ENCODE measurements at places on chromosomes 3 and 15.
A peak's percentile ranks its signal among the peaks of the same experiment; 100 is the strongest.

GRCh38 chr3:142853270-142854168, 35.4 kb downstream of the PCOLCE2 start:
- peak; percentile 80 for DNase-seq

GRCh38 chr3:159711560-159712333, 276.9 kb upstream of the IL12A start:
- peak; percentile 96 for DNase-seq

- DNase-seq: no peak
Measured at GRCh38 chr15:99895956-99896311, 162.7 kb upstream of the LYSMD4 start.

- DNase-seq: peak; percentile 6
Measured at GRCh38 chr3:122619040-122619439, 41.6 kb downstream of the PARP15 start.

- DNase-seq: no peak
Measured at GRCh38 chr15:90706394-90707327, 10.5 kb upstream of the BLM start.

GRCh38 chr3:192563417-192563816, 163.9 kb downstream of the FGF12 start:
- no peak for DNase-seq

- no peak for DNase-seq
Measured at GRCh38 chr15:96028620-96029019, 301.9 kb upstream of the NR2F2 start.

DNA sequence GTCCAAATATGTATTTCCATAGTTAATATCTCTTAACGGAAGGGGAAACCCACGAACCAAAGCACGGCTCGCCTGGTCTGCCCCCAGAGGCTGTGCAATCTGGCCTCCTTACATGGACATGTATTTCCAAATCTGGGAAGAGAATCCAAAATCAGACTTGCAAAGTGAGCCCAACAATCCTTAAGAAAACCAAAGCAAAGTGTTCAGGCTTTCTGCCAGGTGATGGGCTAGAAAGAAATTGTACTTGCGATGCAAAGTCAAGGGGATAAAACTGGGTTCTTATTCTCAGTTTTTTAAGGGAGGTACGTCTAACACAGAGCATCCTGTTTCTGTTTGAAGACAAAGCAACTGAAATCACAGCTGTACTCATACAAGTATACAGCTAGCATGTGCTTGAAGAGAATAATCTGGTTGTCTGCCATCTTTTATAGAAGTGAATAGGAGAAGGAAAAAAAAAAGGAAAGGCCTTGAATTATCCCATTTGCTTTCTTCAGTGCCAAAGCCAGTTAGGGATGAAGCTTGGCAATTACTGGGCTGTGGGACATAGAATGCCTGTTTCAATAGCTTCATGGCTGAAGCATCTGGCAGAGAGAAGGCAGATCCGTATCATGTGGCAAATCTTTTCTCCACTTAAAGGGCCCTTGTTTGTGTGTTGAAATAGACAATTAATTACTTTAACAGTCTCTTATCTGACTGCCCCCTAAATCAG, 48.4 kb downstream of the LRIG1 start:
- no peak for DNase-seq

DNA sequence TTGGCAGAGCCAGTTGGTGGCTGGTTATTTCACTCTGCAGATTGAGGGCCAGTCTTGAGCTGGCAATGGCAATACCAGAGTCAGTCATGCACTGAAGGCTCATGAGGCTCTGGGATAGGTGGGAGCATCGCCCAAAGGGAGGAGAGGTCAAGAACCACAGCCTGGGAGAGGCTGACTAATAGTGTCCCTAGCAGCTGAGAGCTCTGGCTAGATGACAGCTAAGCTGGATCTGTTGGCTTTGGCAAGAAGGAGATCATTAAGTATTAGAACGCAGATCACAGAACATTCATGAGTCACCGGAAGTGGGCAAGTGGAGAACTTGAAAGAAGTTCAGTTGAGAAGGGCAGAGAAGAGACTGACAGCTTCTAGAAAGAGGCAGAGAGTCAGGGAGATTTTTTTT, 521.1 kb downstream of the NR2F2 start:
- DNase-seq: no peak

GRCh38 chr15:56325186-56325585, 40.0 kb upstream of the TEX9 start:
- peak; percentile 10 for DNase-seq

DNA sequence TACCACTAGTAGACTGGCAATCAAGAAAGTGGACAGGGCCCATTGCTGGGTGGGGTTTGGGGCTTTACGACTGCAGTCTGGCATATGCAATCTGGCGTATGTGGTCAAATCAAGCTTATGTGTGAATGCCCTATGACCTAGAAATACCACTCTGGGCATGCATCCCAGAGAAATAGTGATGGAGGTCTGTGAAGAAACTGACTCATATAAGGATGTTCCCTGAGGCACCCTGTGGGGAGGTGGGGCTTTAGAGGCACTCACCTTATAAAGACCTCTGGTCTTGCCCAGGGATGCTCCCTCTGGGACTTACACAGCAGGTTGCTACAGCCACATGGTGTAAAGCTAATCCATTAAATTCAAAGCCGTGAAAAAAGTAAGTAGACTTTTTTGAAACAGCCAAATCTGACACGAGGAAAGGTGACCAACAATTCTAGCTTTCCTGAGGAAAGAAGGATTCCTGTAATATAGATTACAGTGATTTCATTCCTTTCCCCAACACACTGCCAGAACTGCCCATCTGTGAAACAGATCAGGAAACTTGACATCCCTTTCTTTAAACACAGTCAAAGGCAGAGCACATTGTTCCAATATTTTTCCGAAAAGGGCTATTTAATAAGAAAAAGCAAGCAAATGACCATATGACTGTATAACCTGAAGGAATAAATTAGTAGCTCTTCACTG, 13.6 kb downstream of the RARRES1 start:
- peak; percentile 90 for DNase-seq

DNA sequence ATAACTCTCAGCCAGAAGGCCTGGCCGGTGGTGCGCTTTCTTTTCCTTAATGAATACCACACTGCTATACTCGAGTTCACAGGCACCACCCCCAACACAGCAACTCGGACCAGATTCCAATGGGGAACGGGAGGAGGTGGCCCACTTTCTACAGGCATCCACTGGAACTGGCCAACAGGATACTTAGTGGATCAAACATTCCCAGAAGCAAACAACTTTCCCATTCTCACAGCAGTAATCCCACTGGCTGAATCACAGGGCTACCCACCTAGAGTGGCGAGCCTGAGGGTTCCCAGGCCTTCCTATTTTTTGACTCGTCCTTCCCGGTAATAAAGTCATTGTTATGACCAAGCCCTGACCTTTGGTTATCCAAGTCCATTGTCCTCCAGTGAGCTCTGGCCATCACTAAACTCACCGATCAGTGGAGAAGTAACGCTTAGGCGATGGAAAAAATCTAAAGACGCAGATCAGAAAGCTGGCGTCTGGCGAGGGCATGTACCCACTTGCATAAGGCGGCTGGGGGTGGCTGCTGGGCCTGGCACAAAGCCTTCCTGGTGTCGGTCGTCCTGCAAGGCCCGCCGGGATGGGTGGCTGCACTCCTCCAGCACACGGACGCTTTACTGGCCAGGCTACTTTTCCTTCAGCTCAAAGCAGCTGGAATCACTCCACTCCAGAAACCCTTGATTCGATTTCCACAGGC, 1.2 kb downstream of the EOGT start:
- DNase-seq: peak; percentile 75

GRCh38 chr3:196639483-196640296, at the start of gene NRROS:
Gene NRROS (plus strand): TSS chr3:196639694. CDS start chr3:196654540, 14,846 bp downstream.
- peak; percentile 32 for DNase-seq

DNA sequence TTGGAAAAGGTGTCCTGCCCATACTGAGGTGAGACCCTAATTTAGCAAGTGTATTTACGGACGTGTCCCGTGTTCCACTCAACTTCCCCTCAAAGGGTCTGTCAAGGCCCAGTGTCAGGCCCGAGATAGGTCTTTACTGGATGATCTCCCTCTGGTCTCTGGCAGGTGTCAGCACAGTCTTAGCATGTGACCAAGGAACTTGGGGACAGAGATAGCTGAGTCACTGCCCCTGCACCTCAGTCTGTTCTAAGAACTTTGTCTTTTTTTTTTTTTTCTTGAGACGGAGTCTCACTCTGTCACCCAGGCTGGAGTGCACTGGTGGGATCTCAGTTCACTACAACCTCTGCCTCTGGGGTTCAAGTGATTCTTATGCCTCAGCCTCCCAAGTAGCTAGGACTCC, 32.1 kb upstream of the ALPK3 start:
- DNase-seq: no peak

GRCh38 chr15:65927545-65927944, 58.3 kb downstream of the RAB11A start:
- DNase-seq: no peak

DNA sequence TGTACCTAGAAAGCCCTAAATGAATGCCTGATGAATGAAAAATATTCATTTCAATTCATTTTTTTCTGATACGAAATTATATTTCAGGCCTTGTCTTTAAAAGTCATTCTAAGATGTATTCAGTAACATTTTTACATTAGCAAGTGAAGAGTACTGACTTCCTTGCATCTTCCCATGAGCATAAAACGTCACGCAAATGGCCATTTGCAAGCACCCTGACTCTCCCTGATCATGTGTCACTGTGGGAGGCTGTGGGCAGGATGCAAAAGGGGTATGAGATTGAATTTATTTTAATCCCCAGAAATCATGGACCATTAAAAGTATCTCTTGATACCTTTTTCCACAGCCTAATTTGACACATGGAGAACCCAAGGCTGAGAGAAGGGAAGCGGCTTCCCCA, 105.0 kb downstream of the BDH1 start:
- no peak for DNase-seq

DNA sequence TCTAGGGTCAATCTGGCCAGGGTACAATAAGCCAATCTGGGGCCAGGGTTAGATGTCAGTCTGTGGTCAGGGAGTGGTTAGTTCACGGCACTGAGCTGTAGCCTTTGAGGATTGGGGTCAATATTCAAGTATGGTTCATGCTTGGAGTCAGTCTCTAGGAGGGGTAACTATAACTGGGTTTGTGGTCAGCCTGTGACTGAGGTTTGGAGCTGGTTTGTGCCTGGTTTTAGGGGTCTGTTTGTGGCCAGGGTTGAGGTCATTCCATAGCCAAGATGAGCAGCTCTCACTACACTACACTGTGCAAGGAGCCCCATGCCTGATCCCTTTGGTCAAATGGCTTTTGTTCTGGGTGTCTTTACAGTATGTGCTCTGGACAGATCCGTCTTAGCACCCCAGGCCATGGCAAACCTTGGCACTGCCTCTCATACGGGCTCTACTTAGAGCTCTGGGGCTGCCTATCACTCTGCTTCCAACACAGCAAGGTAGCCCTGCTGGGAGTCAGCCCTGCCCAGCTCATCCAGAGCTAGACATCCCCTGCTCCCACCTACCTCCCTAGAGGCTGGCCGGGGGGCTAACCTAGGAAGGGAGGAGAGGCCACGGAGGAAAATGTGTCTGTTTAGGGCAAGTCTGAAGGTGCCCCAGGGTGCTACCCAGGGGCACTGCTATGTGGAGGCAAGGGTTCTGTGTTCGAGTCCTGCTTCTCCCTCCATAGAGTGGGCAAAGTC, 63.3 kb upstream of the CORO2B start:
- no peak for DNase-seq

GRCh38 chr15:69784798-69785566, 312.7 kb downstream of the TLE3 start:
- peak; percentile 84 for DNase-seq

DNA sequence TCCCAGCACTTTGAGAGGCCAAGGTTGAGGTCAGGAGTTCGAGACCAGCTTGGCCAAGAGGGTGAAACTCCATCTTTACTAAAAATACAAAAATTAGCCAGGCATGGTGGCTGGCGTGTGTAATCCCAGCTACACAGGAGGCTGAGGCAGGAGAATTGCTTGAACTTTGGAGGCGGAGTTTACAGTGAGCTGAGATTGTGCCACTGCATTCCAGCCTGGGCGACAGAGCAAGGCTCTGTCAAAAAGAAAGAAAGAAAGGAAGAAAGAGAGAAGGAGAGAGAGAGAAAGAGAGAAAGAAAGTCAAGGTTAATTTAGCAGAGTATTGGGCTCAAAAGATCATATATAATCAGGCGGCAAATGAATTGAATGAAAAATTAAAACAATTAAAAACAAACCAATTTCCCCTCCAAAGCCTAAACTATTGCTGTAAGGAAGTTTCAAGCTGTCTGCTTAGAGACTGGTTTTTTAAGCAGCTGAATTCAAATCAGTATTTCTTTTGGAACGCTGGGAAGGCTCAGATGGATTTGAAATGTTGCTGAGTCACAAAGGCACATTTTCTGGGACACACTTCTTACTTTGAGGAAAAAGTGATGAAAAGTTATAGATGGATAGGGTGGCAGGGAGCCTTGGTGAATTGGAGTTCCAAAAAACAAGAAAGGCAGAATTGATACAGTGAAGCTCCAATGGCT, 81.3 kb upstream of the BHLHE40 start:
- no peak for DNase-seq

- no peak for DNase-seq
Measured at GRCh38 chr15:25170781-25171110, 216.0 kb downstream of the SNRPN start.

DNA sequence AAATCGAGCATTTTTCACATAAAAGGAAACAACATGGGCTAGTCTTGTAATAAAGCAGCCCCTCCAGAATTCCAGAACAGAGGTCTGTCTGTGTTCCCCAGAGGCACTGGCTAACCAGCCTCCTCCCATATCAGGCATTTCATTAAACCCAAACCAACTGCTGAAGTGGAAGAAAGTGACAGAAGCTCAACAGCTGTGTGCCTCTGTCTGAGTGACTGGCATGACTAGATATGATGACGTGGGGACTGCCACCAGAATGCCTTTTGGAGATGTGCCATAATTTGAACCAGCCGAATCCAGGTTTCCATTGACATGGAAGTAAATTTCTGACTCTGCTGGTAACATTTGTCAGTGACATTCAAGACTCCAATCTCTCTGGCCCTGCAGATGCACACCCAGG, 8.7 kb downstream of the LIMD1 start:
- no peak for DNase-seq

DNA sequence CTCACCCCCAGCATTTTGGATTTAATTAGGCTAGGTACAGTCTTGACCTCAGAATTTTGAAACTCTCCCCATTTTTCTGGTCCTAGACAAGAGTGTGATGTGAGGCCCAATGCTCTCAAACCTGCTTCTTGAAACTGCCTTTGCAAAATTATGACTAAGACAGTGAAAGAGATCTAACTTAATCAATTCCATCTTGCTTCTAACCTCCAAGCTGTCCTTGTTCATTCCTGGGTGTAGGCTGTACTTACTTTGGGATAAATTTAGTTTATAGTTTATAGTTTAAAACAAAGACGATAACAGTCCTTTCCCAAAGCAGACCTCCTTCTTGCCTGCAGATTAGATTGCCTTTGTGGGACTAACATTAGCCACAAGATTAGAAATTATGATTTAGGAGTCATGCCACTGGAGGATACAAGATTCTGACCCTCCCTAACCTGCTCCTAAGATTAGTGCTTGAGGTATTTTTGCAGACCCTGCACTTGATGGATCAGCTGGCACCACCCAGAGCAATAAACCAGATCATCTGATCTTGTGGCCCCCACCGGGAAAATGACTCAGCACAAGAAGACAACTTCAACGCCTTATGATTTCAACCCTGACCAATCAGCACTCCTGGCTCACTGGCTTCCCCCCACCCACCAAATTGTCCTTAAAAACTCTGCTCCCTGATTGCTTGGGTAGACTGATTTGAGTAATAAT, 59.6 kb downstream of the CD200R1L start:
- peak; percentile 66 for DNase-seq

All from fibroblast of skin of right quadriceps (primary cell).